ENCODE measurements at places on chromosomes 12 and 14.
A peak's percentile ranks its signal among the peaks of the same experiment; 100 is the strongest.

DNA sequence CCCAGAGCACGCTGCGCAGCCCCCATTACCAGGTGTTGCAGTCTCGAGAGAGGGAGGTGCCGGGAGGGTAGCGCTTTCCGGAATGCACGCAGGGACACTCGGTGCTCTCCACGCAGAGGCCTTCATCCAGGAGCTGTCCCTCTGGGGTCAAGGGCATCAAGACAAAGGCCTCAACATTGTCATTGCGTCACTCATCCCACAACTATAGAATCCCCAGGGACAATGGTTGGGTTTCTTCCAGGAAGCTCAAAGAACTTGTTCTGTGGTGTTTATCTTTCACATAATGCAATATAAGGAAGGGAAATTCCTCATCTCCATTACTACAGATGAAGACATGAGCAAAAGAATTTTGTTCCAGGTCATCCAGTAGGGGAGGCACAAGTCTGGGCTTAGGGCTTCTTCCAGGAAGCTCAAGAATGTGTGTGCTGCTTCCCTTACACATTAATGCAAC, 52.1 kb downstream of the VWF start:
- DNase-seq = no peak

GRCh38 chr12:123100450-123100849, 50.4 kb downstream of the PITPNM2 start:
- DNase-seq = no peak

DNA sequence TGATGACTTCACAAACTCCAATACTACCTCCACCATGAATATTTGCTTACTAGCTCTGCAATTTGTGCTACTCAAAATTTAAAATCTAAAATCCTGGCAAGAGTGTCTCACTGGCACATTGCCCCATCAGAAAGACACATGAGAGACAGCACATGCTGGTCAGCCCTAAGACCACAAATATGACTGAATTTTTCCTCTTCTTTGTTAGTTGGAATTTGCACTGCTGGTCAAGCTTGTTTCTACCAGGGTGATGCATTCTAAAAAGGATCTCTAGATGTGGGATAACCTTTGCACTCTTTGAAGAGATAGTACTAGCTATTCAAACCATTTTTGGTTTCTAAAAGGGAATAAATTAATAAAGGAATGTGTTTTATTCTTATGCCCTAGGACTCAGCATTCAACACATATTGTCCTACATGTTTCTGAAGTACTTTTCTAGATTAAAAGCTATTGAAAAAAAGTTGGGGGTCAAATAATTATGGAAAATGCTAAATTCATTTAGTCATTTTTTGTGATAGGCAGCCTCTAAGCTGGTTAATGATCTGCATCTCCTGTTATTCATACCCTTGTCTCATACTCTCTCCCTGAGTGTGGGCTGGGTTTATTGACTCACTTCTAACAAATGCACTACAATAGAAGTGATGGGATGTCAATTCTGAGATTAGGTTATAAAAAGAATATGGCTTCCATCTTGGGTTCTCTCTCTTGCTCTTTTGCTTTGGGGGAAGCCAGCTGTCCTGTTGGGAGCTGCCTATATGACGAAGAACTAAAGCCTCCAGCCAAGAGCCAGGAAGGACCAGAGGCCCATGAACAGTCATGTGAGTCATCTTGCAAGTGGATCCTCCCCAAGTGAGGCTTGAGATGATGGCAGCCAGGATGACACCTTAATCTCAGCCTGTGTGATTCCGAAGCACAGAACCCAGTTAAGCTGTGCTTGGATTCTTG, 211.5 kb upstream of the CRY1 start:
- DNase-seq = no peak

DNA sequence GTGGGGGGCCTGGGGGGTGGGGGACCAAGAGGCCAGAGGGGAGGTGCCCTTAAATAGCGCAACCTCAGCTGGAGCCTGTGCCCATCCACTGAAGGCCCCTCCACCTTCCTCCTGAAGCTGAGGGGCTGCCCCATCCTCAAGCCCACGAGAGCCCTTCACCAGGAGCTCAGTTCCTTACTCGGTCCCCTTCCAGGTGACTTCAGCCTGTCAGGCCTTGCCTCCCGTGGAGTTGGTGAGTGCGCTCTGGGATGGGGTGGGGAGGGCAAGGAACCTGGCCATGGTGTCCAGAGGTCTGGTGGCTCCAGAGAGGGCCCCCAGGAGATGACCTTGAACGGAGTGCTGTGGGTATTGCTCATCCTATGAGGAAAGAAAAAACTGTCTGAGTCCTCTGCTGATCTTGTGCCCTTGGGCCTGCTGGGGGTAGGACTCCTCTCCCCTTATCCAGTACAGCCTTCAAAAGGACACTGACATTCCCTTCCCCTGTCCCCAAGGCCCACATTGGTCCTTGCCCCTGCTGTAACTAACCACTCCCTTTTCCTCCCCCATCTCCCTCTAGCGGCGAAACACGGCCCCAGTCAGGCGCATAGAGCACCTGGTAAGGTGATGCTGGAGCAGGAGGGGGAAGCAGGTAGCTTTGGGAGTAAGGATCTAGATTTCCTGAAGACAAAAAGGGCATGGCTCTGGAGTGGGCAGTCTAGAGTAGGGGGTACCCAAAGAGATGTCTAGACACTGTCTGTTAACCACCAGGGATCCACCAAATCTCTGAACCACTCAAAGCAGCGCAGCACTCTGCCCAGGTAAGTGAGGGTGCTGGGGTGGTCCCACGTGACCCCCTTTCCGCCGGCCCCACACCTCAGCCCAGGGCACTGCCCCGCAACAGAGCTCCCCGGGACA, 3.6 kb downstream of the TNS2 start:
- peak; percentile 61 for DNase-seq

GRCh38 chr12:40515041-40515816, 177.0 kb upstream of the CNTN1 start:
- DNase-seq = no peak

- DNase-seq = no peak
Observed at GRCh38 chr14:96072076-96072475, 32.9 kb downstream of the C14orf132 start.

GRCh38 chr12:48163150-48163747, 5.9 kb upstream of the ASB8 start:
- DNase-seq = no peak

DNA sequence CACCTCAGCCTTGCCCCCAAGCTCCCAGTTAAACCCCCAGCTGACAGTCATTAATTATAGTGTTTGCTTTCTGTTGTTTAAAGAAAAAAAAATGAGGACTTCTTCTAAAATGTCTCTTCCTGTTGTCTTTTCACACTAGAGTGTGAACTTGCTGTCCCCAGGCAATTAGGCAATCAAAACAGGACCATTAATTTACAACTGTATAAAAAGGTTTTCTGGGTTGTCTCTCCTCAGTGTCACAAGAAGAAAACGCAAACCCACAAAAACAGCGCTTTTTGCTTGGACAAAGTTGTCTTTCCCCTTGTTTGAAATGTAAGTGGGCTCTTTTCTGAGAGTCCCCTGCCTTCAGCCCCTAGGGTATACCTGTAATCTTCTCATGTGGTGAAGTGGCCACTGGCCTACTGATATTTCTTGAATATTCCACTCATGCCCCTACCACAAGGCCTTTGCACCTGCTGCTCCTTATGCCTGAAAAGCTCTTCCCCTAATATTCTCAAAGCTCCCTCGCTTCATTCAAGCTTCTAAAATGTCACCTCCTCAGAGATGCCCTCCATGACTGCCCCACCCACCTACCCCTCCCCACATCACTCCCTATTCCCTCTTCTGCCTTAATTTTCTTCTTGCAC, 158.9 kb upstream of the PWP1 start:
- no peak for DNase-seq

GRCh38 chr14:53683229-53683628, 273.4 kb downstream of the BMP4 start:
- no peak for DNase-seq

- DNase-seq = no peak
Observed at GRCh38 chr14:75849300-75849895, 132.4 kb downstream of the TGFB3 start.

- no peak for DNase-seq
Observed at GRCh38 chr14:102930138-102930752, 7.8 kb downstream of the AMN start.

DNA sequence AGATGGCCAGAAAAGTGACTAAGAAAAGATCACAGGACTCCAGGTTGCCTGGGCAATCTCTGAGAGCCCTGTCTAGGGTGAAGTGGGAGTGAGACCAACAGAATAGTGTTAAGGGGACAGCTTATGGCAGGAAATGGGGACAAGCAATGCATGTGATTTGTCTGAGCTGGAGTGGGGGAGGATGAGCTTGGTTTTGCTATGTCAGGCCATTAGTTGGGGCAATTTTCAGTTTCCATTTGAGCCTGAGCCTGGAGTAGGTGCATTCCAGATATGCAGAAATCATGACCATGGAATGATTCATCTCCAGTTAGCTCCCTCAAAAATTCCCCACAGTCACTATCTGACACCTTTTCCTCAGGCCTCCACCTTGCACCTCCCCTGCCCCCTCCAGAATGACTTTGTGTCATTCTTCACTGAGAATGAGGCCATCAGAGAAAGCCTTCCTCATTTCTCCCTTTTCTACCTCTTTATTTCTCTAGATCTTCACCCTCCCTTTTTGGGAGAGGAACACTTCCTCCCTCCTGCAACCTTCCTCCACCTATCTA, 150.9 kb upstream of the PLEKHG7 start:
- DNase-seq = peak; percentile 65

DNA sequence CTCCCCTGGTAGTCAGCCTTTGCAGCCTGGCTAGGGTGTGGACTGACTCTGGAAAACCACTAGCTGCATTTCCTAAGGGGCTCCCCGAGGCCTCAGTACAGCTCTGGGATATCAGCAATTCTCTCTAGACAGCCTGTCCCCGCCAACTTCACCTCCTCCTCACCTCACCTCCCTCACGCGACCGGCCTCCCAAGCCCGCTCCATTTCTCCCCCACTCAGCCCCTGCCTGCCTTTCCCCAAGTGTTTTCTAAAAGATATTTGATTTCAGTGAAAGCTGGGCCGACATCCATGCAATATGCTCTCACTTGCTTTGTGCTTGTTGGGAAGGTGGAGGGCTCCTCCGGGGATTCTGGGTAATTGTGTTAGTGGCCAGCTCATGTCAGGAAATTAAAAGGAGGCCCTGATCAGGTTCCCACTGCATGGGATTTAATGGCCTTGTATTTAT, 91.8 kb downstream of the ESRRB start:
- DNase-seq = no peak

DNA sequence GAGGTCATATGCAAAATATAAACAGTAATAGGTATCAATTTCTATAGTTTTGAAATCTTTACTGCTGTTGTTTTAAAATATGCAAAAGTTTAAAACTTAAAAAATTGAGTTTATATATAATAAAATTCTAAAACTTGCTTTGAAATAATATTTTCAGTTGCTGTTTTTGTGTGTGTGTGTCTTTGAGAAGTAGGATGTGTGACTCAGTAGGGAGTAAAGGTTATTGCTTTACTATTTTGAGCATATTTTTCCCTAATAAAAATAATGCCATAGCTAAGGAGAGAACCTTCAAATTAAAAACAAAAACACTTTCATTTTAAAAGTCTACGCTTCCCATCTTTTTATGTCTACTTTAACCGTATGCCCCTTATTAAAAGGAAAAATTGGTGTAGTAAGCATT, 238.1 kb downstream of the FBXL14 start:
- no peak for DNase-seq

DNA sequence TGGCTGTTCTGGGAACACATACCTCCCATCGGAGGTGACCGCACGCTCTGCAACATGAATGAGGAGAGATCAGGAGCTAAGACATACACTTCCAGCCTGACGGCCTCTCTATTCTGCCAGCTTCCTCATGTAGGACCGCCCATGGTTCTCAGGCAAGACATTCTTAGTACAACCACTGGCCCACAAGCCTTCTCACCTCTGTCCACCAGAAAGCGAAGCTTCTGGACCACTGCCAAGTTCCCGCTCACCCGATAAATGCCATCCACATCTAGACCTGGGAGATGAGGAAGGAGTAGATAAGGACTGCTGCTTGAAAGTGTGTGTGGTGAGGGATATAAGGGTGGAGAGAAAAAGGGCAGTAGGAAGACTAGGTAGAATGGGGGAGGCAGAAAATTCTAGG, 5.2 kb downstream of the ARHGAP9 start:
- no peak for DNase-seq

- no peak for DNase-seq
Observed at GRCh38 chr12:50751948-50752721, 11.8 kb upstream of the ATF1 start.

GRCh38 chr12:109358154-109358869, 10.6 kb downstream of the MYO1H start:
- no peak for DNase-seq

DNA sequence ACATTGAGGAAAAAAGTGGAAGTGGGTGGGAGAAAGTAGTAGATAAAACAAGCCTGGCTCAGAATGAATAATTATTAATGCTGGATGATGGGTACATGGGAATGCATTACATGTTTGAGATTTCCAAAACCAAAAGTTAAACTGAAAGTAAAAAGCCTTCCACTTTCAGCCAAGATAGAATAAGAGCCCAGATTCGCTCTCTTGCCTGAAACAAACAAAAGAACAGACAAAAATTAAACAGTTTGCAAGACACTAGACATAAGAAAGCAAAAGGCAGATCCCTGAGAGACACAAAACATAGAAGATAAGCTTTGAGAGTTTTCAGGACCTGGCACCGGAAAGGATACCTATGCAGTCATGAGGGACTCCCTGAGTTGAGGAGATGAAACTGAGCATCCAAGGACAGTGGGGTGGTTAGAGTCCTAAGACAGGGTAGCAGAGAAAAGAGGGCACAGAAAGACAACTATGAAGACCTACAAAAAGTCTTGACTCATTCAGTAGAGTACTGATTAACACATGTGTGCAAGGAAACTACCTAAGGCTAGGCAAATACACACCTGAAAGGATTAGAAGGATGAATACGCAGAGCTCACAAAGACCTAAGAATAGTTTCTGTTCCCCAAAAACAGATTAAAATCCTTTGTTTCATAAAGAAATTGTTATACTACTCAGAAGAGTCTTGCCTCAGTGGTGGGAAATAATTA, 54.1 kb downstream of the CEP83 start:
- DNase-seq = no peak

- peak; percentile 75 for DNase-seq
Observed at GRCh38 chr14:73758392-73759182, 44.4 kb upstream of the PNMA1 start.

GRCh38 chr14:59281609-59282377, 93.3 kb downstream of the DAAM1 start:
- DNase-seq = no peak

DNA sequence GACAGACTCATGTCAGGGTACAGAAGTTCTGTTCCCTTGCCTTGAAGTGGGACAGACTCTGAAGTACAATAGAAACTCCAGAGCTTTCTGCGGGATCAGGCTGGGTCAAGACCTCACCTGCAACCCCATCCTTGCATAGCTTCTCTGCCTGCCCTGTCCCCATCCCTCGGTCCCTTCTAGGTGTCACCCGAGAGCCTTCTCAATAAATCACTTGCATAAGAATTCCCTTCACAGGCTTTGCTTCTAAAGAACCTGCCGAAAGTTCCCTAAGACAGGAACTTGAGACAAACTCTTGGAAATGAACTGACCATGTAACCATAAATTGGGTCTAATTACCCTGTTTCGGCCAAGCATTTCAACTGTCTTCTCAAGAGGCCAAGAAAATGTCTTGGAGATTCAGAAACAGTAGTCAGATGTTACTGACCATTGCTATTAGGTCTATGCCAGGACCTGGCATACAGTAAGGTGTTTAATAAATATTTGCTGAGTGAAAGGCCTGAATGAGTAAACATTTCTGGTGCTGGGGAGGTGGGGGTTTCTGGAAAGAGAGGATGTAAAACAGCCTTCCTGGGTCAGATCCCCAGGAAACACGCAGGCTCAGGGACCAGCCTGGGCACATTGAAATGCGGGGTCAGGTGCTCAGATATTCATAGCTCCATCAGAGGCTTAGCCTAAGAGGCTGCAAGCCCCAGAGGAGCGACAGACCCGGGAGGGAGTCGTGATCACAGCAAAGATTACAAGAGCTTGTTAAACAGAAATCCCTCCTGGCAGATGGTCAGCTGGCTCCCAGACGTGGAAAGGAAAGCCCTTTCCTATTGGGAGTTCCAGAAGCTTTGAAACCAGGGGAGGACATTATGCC, 226.2 kb upstream of the LHX5 start:
- DNase-seq = no peak
